ENCODE measurements at places on chromosomes 5 and 9. TPM values are rescaled to one million over a fixed set of nuclear protein-coding genes. Genes with fewer than 3 reads are reported as not detected.
A peak's percentile ranks its signal among the peaks of the same experiment; 100 is the strongest.

NOTCH1 gene
- total RNA-seq, result 43.0 TPM

PDE8B gene
- total RNA-seq, result not detected

OGN gene
- total RNA-seq, result not detected

SLC1A3 gene
- total RNA-seq, result 2.3 TPM

COL5A1 gene
- 1.6 TPM for total RNA-seq

PCDHB4 gene
- not detected for total RNA-seq

SV2C gene
- not detected for total RNA-seq

TAF11L2 gene
- not detected for total RNA-seq

TAF11L10 gene
- total RNA-seq, result not detected

NLN gene
- total RNA-seq, result 2.4 TPM

OR1J2 gene
- total RNA-seq, result not detected

PPP2R2B gene
- total RNA-seq, result 3.1 TPM

MSX2 gene
- total RNA-seq, result not detected

SLCO6A1 gene
- total RNA-seq, result not detected

SEMA4D gene
- 393 TPM for total RNA-seq

DNA sequence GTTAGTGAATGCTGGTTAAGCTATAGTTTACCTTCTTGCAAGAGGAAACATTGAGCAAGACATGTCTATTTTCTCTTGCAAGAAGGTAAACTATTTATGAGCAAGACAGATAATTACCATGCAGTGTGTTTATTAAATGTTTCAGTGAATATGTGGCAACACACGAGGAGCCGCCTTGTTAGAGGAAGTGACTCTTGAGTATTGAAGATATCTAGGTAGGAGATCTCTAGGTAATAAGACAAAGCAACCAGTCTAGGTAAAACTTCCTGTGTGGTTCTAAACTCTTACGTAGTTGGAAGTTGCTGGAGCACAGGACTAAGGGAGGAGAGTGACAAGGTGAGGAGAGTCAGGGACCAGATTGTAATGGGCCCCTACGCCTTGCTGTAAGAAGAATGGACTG lies 16.8 kb downstream of the SKP2 start:
- peak; percentile 25 for DNase-seq

DNA sequence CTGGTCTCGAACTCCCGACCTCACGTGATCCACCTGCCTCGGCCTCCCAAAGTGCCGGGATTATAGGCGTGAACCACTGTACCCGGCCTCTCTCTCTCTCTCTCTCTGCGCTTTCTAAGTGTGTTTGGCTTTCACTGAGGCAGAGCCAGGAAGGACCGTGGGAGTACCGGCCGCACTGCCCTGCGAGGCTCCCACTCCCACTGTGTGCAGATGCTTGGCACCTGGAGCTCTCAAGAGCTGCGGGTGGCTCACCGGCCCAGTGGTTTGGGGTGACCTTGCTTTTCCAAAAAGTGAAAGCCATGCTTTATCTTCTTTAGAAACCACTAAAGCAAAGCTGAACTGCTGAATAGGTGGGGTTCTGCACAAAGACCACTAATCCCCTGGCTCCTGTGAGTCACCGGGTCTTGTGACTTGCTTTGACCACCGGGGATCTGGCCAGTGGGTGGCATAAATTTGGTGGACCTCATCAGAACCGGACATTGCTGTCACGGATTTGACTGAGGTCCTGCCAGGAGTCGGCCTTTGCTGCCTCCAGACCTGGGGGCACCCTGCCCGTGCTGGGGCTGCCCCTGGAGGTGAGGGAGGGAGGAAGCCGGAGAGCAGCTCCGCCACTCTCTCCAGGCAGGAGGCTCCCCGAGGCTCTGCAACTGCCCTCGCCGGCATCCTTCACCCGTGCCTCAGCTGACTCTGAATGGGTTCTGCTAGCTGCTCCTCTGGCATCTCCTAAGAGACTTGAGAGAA lies 228.9 kb downstream of the FANCC start:
- DNase-seq, result no peak

DNA sequence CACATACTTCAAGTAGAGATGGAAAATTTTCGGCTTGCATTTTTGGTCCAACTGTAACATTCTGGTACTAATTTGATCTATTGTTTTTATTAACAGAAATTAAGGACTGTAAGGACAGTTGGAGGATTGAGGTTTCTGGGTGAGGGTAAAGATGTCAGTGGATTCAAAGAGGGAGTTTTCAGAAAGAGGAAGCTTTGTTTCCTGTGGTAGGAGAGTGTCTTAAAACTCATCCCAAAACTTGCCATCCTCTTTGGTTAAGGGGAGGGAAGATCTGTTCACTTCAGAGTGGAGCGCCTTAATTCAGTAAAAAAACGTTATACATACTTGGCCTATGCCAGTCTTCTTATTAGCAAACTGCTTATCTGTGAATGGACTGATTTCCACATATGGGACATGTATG lies 13.8 kb downstream of the CNTRL start:
- no peak for DNase-seq

- DNase-seq, result no peak
Measured at GRCh38 chr5:1521671-1522600, 1.8 kb downstream of the LPCAT1 start.

GRCh38 chr9:132748450-132748849 lies 78.2 kb downstream of the GTF3C4 start:
- no peak for DNase-seq

GRCh38 chr5:154940375-154940771 lies 500 bp upstream of the MRPL22 start:
- peak; percentile 35 for DNase-seq

- DNase-seq, result no peak
Measured at GRCh38 chr5:57695179-57695578, 212.6 kb upstream of the ACTBL2 start.

GRCh38 chr5:73131711-73132425 lies 11.5 kb downstream of the TMEM171 start:
- DNase-seq, result no peak

DNA sequence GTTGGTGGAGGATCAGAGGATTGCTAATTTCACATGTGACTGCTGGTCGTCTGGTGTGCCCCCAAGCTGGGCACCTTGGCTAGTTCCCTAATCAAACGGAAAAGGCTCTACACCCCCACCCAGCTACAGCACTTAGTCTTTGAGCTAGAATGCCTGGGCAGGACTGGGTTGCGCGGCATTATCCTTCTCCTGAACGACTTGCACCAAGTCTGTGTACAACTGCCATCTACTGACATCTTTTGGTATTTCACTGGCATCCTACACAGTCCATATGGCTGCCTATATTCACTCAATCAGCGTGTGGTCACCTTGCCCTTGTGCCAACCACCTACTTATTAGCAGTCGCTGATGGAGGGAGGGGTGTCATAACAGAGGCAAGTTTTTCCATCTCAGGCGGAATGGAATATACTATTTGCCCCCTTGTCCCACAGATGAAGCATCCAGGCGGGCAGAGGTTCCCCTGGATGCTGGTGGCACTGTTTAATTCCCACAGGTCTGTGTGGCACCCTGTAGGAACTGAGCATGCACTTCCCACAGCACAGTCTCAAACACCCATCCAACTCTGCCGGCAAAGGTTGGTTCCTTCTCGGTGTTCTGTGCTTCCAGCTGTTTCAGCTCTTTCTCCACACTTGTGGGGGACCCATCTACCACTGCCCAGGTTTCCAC lies 150.1 kb downstream of the OSTF1 start:
- peak; percentile 49 for DNase-seq

GRCh38 chr5:38466424-38467189 lies 89.8 kb downstream of the LIFR start:
- no peak for DNase-seq

DNA sequence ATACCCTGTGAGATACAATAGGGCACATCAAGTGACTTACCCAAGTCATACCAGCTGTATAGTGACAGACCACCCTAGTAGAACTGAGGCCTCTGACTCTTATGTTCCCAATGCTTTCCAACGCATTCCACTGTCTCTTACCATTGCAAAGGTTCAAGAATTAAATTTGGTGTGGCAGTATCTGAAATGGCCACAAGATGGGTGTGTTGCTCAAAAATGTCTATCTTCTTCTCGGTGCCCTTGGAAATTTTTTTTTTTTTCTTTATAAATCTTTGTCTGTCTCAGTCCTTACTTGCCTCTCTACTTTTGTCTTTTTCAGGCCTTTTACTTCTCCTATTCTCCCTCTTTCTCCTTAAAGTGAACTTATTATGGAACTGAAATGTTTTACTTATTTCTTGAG lies 48.4 kb downstream of the GPR21 start:
- peak; percentile 22 for DNase-seq

DNA sequence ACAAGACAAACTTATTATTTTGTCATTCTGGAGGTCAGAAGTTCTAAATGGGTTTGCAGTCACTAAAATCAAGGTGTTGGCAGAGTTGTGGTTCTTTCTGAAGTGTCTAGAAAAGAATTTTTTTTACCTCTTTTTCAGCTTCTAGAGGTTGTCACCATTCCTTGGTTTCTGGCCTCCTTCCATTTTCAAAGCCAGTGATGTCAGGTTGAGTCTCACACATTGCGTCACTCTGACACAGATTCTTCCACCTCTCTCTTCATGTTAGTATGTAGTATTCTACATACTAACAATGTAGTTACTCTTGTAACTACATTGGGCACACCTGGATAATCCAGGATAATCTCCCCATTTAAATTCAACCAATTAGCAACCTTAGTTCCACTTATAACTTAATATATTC lies 290.3 kb downstream of the RFX3 start:
- DNase-seq, result no peak

All from CD4-positive, alpha-beta memory T cell (primary cell).